ENCODE measurements at places on chromosomes 7 and 10.

DNA sequence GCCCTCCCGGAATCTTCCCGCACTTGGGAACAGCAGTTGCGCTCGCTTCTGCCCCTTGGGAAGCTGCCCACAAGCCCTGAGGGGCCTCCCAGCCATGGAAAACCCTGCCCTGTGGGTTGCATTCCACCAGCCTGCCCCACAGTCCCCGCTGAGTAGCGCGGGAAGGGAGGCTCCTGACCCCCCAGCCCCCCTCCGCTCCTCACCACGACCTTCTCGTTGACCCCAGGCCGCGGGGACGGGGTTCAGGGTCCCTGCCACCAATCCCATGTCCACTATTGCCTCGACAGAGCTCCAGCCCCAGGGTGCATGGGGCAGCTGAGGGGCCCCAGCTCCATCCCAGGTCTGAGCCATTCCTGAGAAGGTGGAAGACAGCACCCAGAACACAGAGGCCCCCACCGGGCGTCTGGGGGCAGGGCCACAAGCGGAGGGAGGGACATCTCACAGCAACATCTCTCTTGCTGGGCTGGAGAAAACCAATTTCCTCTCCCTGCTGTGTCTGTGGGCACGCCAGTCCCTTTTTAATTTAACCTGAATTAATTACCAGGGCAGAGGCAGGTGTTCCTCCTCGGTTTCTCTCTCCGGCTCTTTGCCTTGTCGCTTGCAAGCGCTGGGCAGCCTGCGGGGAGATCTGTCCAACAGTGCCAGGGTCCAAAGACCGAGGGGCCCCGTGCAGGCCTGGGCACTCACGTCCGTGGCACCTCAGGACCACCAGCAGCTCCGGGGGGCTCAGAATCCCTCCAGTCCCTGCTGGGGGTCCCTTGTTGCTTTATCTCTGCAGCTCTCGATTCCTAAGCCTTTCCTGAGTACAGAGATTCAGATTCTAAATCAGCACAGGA lies 57.9 kb downstream of the FOXL3 start:
- no peak for DNase-seq

GRCh38 chr10:59580026-59580863 lies 129.4 kb downstream of the SLC16A9 start:
- peak; percentile 12 for DNase-seq

- DNase-seq: peak; percentile 30
Observed at GRCh38 chr7:111089822-111090426, 1.0 kb upstream of the LRRN3 start.

DNA sequence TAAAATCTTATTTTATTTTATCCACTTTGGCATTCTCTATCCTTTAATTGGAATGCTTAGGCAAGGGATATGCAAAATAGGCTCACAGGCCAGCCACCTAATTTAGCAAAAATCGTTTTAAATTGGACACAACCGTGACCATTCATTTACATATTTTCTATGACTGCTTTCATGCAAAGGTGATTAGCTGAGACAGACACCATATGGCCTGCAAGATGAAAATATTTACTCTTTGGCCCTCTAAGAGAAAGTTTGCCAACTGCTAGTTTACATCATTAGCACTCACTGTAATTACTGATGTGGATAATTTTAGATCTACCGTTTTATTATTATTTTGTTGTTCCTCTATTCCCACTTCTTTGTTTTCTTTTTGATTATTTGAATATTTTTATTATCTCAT lies 375.5 kb upstream of the LRRTM3 start:
- no peak for DNase-seq

GRCh38 chr7:35773994-35774393 lies 26.9 kb upstream of the SEPTIN7 start:
- DNase-seq: no peak

GRCh38 chr7:135390829-135391228 lies 119.1 kb downstream of the CNOT4 start:
- no peak for DNase-seq

GRCh38 chr7:1844951-1845390 lies 174.9 kb downstream of the ELFN1 start:
- no peak for DNase-seq

- DNase-seq: no peak
Observed at GRCh38 chr10:61821693-61822092, 79.8 kb upstream of the ARID5B start.

DNA sequence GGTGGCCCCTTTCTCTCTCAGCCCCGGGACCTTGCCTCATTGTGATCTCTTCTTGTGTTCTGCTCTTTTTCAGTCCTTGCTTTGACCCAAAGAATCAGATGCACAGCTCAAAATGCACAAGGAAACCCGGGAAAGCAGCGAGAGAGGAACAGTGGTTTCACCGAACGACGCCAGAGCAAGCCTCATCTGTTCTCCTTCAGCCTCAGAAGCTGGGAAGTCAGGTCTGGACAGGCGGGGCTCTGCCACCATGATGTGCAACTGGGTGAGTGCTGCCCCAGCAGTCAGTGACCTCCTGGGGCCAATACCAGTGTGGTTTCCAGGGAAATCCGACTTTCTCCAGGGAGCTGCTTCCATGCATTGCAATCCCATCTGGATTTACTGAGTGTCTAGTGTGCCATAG lies 133.4 kb downstream of the PRKCQ start:
- DNase-seq: no peak

- no peak for DNase-seq
Observed at GRCh38 chr10:110698782-110699201, 54.7 kb downstream of the RBM20 start.

GRCh38 chr10:103575416-103576075 lies 82.0 kb downstream of the NEURL1 start:
- no peak for DNase-seq

GRCh38 chr10:128880159-128880725 lies 586.8 kb upstream of the MGMT start:
- no peak for DNase-seq

DNA sequence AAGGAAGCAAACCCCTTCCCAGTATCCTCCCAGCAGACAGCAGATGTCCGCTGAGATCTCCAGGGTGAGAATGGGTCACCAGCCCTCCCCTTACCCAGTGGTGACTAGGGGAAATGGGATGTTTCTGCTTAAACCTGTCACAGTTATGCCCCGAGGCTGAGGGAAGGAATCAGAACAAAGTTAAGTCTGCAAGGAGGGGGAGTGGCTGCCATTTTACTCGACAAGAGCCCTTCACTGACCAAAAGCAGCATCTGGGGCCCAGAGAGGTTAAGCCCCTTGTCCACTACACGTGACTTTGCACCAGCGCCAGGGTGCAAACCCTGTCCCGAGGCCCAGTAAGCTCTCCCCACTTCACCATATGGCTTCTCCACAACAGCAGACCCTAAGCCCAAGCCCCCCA lies 4.6 kb upstream of the NANOS1 start:
- DNase-seq: no peak

DNA sequence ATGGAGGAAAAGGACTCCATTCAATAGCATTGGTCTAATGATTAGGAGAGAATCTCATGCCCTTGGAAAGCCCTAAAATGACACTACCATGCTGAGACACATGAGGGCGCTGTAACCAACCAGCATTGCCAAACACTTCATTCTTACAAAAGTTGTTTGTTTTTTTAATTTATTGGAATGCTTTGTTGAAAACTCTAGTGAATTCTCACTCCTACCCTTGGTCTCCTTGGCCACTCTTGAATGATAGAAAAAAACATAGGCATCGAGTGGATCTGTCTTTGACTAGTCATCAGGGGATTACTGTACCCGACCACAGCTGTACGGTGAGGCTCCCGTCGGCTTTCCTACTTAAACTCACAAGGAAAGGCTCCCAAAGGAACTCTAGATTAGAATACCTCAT lies 29.3 kb upstream of the ADD3 start:
- DNase-seq: peak; percentile 48

DNA sequence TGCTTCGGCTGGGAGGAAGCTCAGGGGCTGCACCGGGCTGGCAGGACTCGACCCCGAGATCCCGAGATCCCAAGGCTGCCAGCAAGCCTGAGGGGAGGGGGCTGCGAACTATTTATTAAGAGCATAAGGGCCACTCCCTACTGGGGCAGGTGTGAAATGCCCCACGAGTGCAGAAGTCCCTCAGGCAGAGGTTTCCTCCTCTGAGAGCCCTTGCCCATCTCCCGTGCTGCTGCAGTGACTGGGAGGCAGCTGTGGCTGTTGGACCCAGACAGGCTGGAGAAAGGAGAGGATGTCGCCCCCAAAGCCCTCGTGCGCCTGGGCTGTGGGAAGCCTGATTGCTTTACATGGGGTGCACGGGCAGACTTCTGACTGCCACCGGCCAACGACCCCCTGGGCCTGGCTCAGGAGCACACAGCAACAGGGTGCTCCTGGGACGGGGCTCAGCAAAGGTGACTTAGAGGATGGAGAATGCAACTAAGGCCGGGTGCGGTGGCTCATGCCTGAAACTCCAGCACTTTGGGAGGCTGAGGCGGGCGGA lies 39.8 kb downstream of the RGS10 start:
- DNase-seq: no peak

- no peak for DNase-seq
Observed at GRCh38 chr10:122050811-122051210, 61.8 kb downstream of the TACC2 start.

GRCh38 chr10:45076891-45077290 lies 76.2 kb downstream of the ZNF22 start:
- no peak for DNase-seq

GRCh38 chr10:99619090-99619800 lies 994 bp downstream of the SLC25A28 start:
- DNase-seq: no peak

DNA sequence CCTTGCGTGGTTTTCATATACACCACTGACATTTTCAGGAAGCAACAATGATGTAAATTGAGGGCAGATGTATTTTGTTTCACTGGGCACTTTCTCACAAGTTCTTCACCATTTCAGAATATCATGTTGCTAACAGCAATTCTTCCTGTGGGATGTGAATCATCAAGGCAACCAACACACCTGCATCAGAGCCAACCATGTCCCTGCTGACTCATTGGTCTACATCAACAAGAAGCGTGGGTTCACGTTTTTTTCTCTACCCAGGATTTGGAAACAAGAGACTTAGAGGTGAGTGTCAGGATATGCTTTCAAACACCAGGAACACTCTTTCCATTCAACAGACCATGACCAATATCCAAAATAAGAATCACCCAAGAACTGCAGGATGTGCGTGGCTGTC lies 203.9 kb downstream of the TEX36 start:
- DNase-seq: no peak

DNA sequence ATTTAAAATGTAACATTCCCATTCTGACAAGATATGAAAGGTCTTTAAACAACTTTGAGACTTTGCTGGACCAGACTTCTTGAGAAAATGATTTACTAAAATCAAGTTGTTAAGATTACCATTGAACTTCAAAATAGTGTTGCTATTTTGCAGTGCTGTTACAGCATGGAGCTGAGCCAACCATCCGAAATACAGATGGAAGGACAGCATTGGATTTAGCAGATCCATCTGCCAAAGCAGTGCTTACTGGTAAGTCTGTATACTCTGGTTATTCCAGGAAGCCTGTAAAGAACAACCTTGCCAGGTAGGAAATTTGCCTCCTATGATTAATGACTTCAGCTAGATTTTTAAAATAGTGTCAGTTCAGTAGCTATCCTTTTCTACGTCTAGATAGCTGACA lies 18.8 kb downstream of the TNKS2 start:
- DNase-seq: no peak

GRCh38 chr7:24866004-24866615 lies 108.8 kb upstream of the GSDME start:
- DNase-seq: no peak

GRCh38 chr10:130043491-130043890 lies 67.1 kb downstream of the C10orf143 start:
- DNase-seq: no peak

GRCh38 chr10:117005026-117005526 lies at the start of gene SHTN1:
TSS of gene SHTN1 (minus strand) at chr10:117005187. CDS start at chr10:117005079, 108 bp downstream.
- DNase-seq: peak; percentile 59

GRCh38 chr10:21318540-21319167 lies 206.8 kb downstream of the SKIDA1 start:
- DNase-seq: no peak

DNA sequence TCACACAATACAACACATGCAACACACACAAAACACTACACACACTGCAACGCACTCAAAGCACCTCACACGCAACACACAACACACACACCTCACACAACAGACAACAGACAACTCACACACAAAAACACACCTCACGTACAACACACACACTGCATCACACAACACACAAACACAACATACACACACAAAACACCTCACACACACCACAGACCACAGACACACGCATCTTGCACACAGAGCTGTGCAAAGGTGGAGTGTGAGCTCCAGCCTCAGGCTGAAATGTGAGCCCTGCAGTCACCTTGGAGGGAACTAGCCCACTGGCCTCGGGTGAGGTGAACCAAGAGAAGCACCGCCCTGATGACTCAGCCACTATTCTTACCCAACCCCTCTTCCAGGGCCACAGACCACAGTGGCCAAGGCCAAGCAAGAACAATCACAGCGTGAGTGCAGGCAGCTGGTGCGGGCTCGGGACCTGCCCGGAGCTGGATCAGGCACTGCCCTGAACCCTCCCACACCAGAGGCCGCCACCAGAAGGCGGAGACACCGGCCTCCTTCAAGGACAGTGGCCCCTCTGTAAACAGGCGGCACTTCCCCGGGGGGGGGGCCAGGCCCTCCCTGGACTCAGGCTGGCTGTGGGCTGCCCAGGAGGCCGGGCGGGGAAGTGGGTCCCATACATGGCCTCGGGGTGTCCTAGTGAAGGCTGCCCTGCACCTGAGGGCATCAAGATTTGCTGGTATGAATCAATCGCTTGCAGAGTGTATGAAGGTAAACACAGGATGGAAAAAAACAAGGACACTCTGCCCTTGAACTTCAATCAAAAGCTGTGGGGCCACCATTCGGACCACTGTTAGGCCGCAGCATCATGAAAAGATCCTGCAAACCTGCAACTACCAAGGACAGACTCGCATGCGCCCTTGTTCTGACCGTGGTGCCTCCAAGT lies 106.7 kb downstream of the TNS3 start:
- DNase-seq: peak; percentile 85

- no peak for DNase-seq
Observed at GRCh38 chr10:35716776-35717175, 74.7 kb upstream of the FZD8 start.

GRCh38 chr10:69338133-69338456 lies 59.8 kb downstream of the HK1 start:
- no peak for DNase-seq

DNA sequence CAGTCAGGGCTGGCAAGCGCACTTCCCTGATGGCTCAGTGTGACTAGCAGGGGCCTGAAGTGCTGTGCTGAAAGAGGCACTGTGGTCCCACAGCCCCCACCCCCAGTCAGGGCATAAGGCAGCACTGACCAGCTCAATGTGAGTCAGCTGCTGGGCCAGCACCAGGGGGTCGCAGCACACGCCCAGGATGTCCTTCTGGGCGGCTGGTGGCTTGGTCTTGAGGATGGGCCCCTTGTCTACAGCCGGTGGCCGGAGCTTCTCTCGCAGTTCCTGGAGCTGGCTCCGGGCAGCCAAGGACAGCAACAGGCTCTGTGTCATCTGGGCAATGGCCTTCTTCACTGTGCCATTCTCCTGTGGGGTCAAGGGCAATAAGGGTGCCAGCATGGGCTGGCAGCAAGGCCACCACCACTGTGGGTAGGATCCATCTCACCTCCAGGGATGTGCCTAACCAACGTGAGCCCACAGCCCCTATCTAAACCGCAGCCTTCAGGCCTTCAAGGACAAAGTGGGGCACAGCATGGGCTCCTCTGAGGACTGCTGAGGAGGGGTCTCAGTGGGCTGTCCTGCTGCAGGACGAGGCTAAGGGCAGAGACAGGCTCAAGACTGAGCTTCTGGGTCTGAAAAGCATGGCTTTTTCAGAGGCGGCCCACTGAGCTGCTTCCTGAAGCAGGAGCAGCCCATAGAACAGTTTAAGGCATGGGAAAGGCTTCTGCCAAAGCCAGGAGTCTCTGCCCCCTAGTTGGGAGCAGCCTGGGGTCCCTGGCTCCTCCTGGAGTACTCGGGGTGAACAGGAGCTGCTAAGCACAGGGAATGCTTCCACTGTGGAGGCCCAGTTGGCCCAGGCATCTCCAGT lies 62.5 kb downstream of the CSGALNACT2 start:
- no peak for DNase-seq

Data from NCI-H460 (cell line).